ENCODE measurements at places on chromosomes 6 and 20. TPM values are rescaled to one million over a fixed set of nuclear protein-coding genes. Genes with fewer than 3 reads are reported as not detected.

DNA sequence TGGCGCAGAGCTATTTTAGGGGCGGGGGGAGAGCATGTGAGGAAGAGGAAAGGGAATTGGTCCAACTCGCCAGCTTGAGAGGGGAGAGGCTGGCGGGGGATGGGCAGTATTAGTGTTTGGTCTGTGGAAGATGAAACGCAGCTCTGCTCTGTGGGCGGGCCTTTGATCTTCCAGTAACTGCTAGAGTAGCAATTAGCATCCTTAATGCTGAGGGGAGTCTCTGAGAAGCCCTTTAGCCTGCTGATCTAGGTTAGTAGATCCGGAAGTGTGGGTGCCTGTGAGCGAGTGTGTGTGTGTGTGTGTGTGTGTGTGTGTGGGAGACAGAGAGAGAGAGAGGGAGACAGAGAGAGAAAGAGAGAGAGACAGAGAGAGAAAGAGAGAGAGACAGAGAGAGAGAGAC lies 117.2 kb upstream of the BACH2 start:
- no peaks in the 10 kb centered on the region for H3K27me3 ChIP-seq
- H3K4me1 ChIP-seq = peaks cover 9% of the 10 kb centered on the region
- DNase-seq = peak; percentile 81

- H3K4me3 ChIP-seq = no peak overlapping the region
- H3K4me1 ChIP-seq = no peaks in the 10 kb centered on the region
- no peak for DNase-seq
- H3K27me3 ChIP-seq = no peaks in the 10 kb centered on the region
Measured at GRCh38 chr20:16004108-16004854, 569.0 kb downstream of the KIF16B start.

GRCh38 chr20:64254571-64255360 lies 782 bp upstream of the PCMTD2 start:
- peak overlapping the region; percentile 88 for H3K27ac ChIP-seq
- H3K27me3 ChIP-seq = no peaks in the 10 kb centered on the region
- peak; percentile 79 for DNase-seq

- H3K4me3 ChIP-seq = peak overlapping the region; percentile 64
- no peaks in the 10 kb centered on the region for H3K27me3 ChIP-seq
- H3K4me1 ChIP-seq = peaks cover 29% of the 10 kb centered on the region
- peaks cover 21% of the 10 kb centered on the region for H3K36me3 ChIP-seq
- DNase-seq = peak; percentile 78
Measured at GRCh38 chr6:136823128-136823660, 802 bp downstream of the PEX7 start.

- H3K27me3 ChIP-seq = no peaks in the 10 kb centered on the region
- H3K4me1 ChIP-seq = no peaks in the 10 kb centered on the region
- H3K27ac ChIP-seq = no peak overlapping the region
- DNase-seq = no peak
- peaks cover 94% of the 10 kb centered on the region for H3K36me3 ChIP-seq
- H3K4me3 ChIP-seq = no peak overlapping the region
Measured at GRCh38 chr6:158605266-158605878, 39.2 kb downstream of the DYNLT1 start.

- DNase-seq = no peak
- H3K27ac ChIP-seq = no peak overlapping the region
- H3K4me1 ChIP-seq = no peaks in the 10 kb centered on the region
- H3K4me3 ChIP-seq = no peak overlapping the region
- H3K27me3 ChIP-seq = no peaks in the 10 kb centered on the region
- no peaks in the 10 kb centered on the region for H3K36me3 ChIP-seq
Measured at GRCh38 chr6:2734488-2735166, 16.1 kb downstream of the MYLK4 start.

The EFCAB8 gene
- 4.2 TPM for total RNA-seq

DNA sequence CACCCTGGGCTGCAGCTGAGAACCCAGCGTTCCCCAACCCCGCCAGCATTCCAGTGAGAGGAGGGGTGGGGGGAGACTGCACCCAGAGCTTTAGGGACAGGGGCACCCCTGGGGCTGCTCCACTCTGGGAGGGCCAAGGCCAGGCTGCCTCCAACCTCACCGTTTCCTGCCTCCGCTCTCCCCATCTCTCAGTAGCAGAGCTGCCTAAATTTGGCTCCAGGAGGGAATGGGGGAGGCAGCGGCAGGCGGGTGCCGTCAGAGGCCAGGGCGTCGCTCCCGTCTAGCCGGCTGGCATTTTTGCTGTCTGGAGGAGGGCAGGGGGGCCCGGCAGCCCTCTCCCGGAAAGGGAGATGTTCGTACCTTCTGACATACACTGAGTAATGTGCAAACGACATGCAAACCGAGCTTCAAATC lies 46.6 kb downstream of the NOL4L start:
- H3K36me3 ChIP-seq = no peaks in the 10 kb centered on the region
- H3K4me1 ChIP-seq = peaks cover 81% of the 10 kb centered on the region
- peak; percentile 82 for DNase-seq
- peak overlapping the region; percentile 72 for H3K27ac ChIP-seq
